ENCODE measurements at places on chromosomes 3 and 15.

DNA sequence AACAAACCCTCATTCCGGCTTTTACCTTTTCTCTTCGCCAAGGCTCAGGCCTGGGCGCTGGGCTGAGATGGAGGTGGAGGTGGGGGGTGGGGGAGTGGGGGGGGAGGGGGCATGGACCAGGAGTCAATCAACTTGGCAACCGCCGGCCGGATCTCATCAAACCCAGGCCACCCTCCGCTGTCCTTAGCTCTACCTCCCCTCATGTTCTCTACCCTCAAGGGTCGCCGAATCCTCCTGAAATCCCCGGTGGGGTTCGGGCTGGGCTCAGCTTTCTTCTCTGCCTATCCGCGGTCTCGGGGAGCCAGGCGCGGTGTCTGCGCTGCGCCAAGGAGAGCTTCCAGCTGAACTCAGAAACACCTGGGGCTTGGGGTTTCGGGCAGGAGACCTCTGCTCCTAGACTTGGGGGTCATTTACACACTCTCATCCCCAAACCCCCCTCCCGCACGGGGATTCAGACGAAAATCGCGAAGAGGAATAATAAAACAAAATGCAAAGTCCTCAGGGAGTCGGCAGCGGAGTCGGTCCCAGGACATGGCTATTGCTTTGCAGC lies 2.5 kb downstream of the ONECUT1 start:
- DNase-seq: no peak

GRCh38 chr3:48504051-48504946 lies at the start of gene SHISA5:
TSS of gene SHISA5 (minus strand) at chr3:48504174. CDS start at chr3:48504094, 80 bp downstream.
- DNase-seq: no peak

DNA sequence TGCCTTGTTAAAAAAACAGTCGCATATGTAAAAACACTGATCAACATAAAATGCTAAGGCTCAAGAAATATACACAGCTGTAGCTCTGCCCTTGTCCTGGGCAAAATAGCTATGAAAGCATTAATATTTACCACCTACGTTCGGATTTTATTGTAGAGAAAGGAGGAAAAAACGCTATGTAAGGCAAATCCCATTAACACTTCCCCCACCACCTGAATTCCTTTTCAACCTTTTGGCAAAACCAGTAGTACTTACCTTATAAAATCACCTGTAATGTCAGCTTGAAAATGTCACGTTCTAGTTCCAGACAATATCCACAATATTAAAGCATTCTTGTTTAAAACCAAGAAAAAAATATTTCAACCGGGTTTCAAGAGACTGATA lies 3.6 kb downstream of the TRA2B start:
- DNase-seq: no peak

GRCh38 chr15:27776501-27776900 lies 322.6 kb downstream of the OCA2 start:
- no peak for DNase-seq

DNA sequence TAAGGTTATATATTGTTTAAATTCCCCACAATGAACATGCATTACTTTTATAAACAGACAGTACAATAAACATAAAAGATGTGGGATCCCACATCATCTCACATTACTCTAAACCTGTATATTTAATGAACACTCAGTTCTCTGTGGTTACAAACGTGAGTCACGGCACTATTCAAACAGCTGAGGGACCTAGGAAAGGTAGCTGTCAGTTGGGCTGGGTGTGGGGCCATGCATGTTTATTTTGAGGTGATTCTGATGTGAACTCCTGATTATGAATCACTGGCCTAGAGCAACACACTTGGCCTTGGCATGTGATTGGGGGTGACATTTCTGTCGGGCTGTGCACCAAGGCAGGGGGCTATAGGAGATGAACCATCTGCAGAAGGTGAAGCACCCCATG lies 147.6 kb upstream of the HACD2 start:
- DNase-seq: no peak

GRCh38 chr3:29515451-29515850 lies 234.6 kb downstream of the RBMS3 start:
- no peak for DNase-seq

- DNase-seq: no peak
Observed at GRCh38 chr3:78832785-78833204, 935.0 kb downstream of the ROBO1 start.

GRCh38 chr3:129552287-129553050 lies 9.5 kb downstream of the H1-8 start:
- no peak for DNase-seq

DNA sequence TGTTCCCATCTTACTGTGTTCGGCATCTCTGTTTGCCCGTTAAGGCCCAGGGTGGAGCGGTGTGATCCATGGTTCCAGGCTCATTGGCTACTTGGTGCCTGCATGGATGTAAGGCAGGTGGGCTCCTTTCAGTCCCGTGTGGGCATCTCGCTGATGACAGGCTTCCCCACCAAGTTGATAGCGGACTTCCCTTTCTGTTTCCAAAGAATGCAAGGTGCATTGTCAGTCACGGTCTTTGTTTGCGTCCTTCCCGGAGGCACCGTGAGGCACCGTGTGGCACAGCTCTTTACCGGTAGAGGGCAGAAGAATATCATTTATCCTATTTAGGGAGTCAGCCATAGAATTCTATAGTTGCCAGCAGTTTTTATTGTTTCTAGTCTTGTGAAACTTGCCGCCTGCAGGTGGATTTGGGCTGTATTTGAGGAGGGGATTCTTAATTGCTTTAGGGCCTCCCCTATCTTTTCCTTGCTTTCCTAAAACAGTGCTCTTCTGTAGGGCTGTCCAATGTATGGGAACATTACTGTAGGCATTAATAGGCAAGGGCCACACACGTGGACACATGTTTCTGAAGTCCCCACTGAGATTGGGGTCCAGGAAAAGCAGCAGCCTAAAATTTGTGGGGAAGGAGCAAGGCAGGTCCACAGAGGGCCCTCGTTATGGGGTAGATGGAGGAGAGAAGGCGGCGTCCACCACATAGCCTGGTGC lies 244.1 kb downstream of the SLCO3A1 start:
- no peak for DNase-seq

DNA sequence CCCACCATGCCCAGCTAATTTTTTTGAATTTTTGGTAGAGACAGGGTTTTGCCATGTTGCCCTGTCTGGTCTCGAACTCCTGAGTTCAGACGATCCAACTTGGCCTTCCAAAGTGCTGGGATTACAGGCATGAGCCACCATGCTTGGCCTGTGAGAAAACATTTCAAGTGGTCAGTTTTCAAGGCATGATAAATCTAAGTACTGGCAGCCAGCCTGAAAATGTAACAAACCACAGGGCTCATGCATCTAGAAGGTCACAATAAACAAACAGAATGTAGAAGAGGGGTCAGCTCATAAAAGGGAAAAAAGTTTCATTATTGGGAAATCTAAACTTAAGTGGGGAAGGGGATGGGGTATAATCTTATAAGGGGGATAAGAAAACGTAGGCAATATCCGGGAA lies 39.9 kb downstream of the PPCDC start:
- no peak for DNase-seq
